ENCODE measurements at places on chromosomes 2 and 18. TPM values are rescaled to one million over a fixed set of nuclear protein-coding genes. Genes with fewer than 3 reads are reported as not detected.

Gene C2orf72
- total RNA-seq, result not detected

Gene ZSWIM2
- total RNA-seq, result not detected

Gene LRRC30
- total RNA-seq, result not detected

- no peak for DNase-seq
- H3K36me3 ChIP-seq, result no peaks in the 10 kb centered on the region
- H3K4me3 ChIP-seq, result no peak overlapping the region
- H3K4me1 ChIP-seq, result no peaks in the 10 kb centered on the region
- no peak overlapping the region for H3K27ac ChIP-seq
Measured at GRCh38 chr18:8904316-8904715, 198.2 kb upstream of the NDUFV2 start.

DNA sequence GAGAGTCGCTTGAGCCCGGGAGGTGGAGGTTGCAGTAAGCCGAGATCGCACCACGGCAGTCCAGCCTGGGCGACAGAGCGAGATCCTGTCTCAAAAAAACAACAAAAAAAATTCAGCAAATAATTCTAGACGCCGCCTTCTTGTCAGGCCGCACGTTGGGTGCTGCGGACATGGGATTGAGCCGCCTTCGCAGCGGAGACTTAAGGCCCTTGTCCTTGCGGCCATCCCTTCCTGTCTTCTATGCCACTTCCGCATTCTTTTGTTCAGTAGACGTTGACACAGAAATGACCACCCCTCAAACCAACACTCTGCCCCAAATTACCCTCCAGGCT, 15.8 kb downstream of the PTPN18 start:
- DNase-seq, result peak; percentile 53
- no peaks in the 10 kb centered on the region for H3K27me3 ChIP-seq
- H3K4me1 ChIP-seq, result peaks cover 45% of the 10 kb centered on the region
- peak overlapping the region; percentile 49 for H3K4me3 ChIP-seq
- peak overlapping the region; percentile 92 for H3K27ac ChIP-seq
- no peaks in the 10 kb centered on the region for H3K36me3 ChIP-seq

All from upper lobe of left lung (tissue), 6 donors.